ENCODE measurements at places on chromosomes 16 and 17.

- DNase-seq, result peak; percentile 77
These were observed at the start of gene CENPV for GRCh38 chr17:16353317-16354174. Gene CENPV (minus strand): TSS chr17:16353469. CDS start chr17:16353436, 33 bp downstream.

DNA sequence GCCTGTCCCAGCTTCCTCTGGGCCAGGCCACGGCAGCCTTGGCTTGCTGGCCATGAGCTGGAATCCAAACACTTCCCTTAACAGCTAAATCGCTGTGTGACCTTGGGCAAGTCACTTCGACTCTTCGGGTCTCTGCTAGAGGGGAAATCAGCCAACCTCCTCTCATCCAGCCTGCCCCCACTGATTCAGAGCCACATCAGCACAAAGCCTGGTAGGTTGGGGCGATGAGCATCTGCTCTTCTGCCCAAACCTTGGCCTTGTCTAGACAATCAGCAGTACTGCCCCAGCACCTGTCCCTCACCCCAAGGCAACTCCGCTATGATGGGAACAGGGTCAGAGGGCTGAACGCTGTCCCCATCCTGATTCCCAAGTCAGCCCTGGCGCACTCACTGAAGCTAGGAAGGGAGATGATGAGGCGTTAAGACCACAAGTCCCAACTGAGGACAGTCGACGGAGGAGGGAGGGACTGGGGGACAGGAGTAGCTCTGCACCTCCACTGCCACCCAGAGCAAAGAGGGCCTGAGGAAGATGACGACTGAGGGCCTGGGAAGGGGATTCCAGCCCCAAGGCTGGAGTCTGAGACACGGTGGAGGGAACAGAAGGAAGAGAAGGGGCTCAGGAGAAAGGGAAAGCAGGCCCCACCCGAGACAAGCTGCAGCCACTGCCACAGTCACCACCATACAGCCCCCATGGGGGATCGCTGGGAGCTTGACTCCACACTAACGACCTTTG is 1.3 kb downstream of the CLUH start:
- DNase-seq, result no peak

DNA sequence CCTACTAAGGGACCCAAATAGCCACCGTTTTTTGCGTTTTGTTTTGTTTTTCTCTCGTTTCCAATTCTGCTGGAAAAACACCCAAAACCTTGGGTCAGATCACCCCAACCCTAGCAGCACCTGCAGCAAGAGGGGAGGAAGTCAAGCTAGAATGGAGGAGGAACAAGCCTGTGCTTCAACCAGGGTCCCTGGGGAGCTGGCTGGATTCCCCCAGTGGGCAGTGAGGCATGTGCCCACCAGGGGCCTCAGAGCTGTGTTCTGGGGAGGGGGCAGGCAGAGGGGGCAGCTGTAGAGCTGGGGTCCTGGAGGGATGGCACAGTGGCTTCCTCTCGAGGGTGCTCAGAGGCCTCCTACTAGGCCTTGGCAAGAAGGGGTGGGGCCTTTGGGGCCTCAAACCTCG is 6.5 kb downstream of the CD79B start:
- DNase-seq, result no peak

GRCh38 chr16:76885776-76886537 is 305.0 kb upstream of the MON1B start:
- no peak for DNase-seq

- no peak for DNase-seq
These were observed 19.8 kb downstream of the FBRS start for GRCh38 chr16:30677931-30678585.

GRCh38 chr17:35467824-35468223 is 19.3 kb upstream of the SLFN13 start:
- DNase-seq, result no peak

GRCh38 chr17:49076573-49077384 is 55.8 kb upstream of the B4GALNT2 start:
- peak; percentile 81 for DNase-seq

GRCh38 chr17:17849845-17850373 is 13.1 kb upstream of the SREBF1 start:
- peak; percentile 28 for DNase-seq

GRCh38 chr16:3007059-3007956 is 5.4 kb upstream of the CLDN9 start:
- no peak for DNase-seq

DNA sequence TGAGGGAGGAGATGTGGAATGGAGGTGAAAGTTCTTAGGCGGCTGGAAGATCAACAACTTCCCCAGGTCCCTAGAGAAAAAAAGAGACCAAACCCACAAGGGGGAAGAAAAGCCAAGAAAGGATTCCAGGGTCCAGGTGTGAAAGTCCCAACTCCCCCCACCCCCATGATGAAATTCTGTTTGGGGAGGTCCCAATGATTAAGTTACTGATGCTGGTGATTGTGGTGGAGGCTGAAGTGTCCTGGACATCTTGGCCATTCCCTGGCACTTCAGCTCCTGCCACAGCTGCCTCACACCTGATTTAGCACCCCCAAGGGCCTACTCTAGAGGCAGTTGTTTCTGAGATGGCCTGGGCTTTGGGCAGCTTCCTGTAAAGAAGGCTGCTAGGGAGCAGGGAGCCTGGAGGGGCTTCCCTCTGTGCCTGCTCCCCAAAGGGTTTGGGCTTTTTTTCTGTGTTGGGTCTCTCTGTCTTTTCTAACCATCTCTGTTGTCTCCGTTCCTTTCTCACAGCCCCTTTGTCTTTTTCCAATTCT is 13.1 kb downstream of the HOXB4 start:
- DNase-seq, result no peak

DNA sequence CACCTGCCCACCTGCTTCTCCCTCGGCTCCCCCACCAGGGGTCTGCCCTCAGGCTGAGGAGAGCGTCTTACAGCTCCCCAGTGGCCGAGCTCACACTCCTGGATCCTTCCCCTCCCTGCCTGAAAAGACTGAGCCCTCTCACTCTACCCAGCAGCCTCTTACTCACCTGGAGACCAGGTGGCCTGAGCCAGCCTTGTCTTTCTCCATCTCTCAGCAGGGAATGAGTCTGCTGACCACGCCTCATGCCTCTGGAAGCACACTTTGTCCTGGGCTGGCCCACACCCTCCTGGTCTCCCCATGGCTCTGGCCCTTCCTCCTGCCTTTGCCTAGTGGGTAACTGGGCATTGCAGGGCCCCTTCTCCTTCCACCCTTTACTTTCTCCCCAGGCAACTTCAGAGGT is 177.2 kb downstream of the ENGASE start:
- DNase-seq, result no peak

DNA sequence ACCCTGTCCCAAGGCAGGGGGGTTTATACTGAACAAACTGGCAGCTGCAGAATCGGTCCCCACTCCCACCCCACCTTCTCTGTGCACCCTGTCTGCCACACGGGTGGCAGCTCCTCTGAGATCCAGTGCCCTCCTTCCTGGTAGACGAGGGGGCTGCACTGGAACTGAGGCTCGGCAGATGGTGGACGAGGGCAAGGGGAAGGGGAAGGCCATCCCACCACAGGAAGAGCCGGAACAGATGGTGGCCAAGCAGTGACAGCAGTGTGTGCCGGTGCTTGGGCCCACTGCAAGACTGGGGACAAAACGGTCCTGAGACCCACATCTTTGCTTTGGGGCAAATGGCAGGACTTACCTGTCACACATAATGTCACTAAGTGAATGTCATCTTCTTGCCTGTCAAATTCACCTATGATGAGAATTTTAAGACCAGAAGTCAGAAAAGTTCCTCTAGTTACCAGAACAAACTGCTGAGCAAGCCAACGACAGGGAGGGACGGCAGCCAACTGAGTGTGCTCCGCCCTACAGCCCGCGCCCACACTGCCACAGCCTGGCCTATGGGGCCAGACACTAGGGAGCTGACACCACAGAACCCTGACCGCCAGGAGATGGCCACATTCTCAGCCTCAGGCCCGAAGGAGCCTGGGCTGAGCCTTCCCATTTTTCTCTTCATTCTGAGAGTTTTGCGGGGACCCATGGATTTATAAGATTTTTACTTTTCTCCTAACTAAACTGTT is 14.4 kb downstream of the NTAN1 start:
- peak; percentile 52 for DNase-seq

DNA sequence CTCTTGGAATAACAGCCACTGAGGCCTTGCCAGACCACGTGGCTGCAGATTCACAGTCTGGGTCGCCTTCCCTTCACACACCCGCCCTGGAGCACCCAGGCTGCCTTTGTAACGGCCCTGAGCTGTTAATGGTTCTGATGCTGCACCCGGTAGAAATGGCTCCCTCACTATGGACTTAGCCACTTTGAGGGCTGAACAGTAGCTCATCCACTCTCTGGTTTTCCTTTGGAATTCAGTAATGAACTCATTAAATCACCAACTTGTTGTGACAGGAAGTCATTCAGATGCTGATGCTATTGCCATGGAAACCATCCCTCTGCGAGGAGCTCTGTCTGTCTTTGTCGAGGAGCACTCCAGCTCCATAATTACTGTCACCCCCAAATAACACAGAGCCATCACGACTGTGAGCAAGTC is 59.2 kb downstream of the CDK5R1 start:
- no peak for DNase-seq

DNA sequence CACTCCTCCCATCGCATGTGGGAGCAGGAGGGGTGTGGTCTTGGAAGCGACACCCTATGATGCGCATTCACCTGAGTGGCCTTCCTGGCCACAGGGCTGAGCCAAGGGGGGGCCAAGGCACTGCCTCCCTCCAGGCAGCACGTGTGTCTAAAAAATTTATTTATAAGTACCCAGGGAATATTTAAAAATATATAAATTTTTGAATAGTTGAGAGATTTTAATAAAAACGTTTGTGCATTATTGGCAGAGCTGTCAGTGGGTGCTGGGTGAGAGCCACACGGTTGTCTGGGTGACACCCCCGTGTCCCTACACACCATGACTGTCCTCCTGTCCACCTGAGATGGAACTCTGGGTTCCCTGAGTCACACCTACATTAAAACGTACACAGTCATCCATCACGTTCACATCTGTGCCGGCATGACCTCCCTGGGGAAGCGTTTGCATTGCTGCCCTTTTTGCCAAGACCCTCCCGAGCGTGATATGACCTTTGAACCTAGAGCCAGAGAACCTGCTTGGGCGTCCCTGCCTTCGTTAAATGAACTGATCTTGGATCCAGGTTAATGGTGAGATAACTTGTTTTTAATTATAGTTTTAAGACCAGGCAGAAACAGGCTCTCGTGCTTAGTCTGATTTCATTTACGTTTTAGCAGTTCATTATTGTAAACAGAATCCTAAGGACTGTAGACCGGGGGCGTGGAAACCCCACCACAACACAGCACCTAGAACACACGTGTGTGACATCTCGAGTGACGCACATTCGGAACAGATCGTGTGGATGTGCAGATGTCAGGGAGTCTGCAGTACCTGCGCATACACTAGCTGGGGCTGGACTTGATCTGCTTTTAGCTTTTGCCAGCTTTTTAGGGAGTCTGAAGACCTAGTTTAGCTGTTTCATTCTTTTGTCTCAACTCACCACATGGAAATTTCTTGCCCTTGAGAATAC is 192.8 kb upstream of the CHMP6 start:
- no peak for DNase-seq

DNA sequence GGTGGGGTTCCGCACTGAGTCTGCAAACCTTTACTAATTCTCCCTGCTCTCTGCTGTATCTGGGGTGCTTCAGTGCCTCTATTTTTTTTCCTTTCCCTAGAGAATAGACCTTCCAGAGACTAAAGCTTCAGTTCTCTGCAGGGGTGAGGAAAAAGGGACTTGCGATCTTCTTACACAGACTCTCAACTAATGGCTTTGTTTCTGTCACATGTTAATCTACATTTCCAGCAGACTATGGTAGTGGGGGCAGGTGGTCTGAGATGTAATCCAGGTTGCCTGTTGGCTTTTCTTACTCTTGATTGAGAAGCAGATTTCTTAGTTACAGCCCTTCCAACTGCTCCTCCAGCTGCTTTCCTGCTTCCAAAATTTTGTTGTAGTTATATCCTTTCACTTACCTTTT is 229.0 kb upstream of the NLRP1 start:
- DNase-seq, result no peak

- DNase-seq, result no peak
These were observed 245.5 kb downstream of the STX8 start for GRCh38 chr17:9330141-9330540.

DNA sequence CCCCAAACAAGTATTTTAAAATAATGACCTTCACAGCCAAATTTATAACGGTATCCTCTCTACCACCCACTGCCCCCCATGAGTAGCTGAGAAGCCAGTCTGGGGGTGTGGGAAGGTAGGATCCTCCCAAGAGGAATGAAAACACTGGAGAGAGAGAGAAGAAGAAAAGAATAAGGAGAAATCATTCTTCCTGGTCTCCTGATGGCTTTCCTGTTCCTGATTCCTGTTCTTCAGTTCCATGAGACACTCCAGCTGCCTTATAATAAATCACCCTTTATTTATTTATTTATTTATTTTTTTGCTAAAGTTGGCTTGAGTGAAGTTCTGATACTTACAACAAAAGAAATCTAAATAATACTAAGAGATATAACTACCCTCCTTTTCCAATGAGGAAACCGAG is 56.4 kb upstream of the FAM20A start:
- DNase-seq, result no peak

DNA sequence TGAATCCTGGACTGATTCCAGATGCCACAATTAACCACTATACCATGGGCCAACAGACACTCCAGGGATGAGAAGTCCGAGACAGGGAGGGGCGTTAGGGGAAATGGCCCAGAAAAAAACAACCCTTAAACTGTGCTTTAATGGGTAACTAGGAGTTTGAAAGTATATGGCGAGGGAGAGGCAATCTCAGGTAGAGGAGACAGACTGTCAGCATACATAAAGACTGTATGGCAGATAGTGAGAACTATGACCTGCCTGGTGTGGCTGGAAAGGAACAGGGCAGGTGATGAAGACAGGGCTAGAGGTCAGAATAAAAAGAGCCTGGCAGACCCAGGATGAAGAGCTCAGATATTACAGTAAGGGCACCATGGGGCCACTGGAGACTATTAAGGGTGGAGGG is 8.1 kb downstream of the ZZEF1 start:
- DNase-seq, result no peak

DNA sequence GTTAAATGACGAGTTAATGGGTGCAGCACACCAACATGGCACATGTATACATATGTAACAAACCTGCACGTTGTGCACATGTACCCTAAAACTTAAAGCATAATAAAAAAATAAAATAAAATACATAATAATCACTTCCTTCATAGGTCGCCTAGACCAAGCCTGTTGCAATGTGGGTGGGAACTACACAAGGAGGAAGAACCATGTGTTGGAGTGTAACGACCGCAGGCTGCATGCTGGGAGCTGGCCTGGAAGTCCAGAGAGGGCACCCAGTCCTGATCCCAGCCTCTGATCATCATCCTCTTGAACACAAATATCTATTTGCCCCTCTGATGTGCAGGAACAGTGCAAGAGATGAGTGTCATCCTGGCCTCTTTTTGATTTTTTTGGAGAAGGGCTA is 224.7 kb upstream of the ASIC2 start:
- DNase-seq, result no peak
